Aorta (tissue), 5 donors: ENCODE measurements at places on chromosomes 2 and 18. TPM values are rescaled to one million over a fixed set of nuclear protein-coding genes. Genes with fewer than 3 reads are reported as not detected.

DNA sequence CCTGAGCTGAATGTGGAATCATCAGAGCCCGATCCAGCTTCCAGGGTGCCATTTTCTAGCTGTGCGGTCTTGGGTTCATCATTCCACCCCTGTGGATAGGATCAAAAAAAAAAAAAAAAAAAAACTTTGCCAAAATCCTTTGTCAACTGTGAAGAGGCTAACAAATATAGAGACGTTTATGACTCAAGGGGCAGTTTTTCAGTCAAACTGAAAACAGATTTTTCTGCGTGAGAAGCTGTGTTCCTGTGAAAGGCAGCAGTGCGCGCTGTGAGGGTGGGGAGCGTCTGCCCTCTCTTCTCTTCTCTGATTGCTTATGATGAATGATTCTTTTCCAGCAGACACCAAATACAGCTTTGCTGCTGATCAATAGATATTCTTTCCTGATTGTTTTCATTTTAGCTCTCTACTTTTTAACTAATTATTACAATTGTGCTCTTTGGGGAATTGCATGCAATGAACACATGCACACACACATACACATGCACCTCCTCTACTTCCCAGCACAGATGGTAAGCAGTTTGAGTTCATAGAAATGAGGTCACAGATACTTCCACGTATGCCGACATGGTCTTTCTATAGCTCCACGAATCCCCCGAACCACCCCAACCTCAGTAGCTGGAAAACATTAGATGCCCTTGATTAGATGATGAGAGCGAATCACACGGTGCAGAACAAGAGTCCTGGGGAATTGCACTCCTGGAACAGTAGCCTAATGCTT is 175.4 kb downstream of the NRP2 start:
- no peaks in the 10 kb centered on the region for H3K36me3 ChIP-seq
- H3K27me3 ChIP-seq = no peaks in the 10 kb centered on the region
- H3K4me3 ChIP-seq = no peak overlapping the region
- no peaks in the 10 kb centered on the region for H3K4me1 ChIP-seq

DNA sequence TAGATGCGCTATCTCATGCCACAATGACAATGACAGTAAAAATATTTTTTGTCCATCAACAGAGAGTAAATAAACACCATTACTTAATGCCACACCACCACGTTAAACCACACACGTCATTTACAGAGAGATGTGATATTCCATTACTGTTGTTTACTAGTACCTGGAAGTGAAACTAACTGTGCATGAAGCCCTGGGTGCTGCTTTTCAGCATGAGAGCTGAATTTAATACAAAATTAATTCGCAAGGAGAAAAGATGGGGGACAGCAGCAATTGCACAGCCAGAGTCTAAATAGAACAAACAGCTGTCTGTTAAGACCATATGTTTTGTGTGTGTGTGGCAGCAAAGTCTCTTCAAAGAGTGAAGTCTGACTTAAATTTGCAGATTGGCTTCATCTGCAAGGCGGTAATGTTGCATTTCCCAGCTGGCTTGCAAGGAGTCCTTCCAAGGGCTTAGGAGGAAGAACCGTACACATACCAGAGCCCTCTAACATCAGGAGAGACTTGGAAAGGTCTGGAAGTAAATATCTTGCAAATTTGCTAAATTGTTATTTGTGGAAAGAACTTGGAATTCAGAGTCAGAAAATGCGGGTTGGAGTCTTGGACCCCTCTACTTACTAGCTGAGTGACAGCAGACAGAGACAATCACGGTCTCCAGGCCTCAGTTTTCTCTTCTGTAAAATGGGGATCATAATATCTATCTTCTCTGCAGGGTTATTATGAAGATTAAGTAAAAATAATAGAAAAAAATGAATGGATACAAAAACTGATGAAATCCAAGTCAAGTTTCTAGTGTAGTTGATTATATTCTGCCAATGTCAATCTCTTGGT is 127.6 kb downstream of the ALPK2 start:
- DNase-seq = no peak
- no peaks in the 10 kb centered on the region for H3K27me3 ChIP-seq
- no peaks in the 10 kb centered on the region for H3K4me1 ChIP-seq

DNA sequence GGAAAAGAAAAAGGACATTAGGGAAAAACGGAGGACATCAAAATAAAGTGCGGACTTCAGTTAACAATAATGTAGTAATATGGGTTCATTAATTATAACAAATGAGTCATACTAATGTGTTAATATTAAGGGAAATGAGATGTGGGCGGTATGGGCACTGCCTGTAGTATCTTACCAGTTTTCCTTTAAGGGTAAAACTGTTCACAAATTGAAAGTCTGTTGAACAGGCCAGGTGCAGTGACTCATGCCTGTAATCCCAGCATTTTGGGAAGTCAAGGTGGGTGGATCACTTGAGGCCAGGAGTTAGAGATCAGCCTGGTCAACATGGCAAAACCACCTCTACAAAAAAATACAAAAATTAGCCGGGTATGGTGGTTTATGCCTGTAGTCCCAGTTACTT is 56.8 kb upstream of the PMAIP1 start:
- no peak overlapping the region for H3K4me3 ChIP-seq
- no peak overlapping the region for H3K27ac ChIP-seq
- no peaks in the 10 kb centered on the region for H3K36me3 ChIP-seq
- DNase-seq = no peak

GRCh38 chr2:63078852-63079606 is 28.4 kb downstream of the OTX1 start:
- H3K27me3 ChIP-seq = peaks cover 2% of the 10 kb centered on the region
- H3K4me1 ChIP-seq = no peaks in the 10 kb centered on the region
- H3K4me3 ChIP-seq = no peak overlapping the region
- DNase-seq = no peak
- no peaks in the 10 kb centered on the region for H3K36me3 ChIP-seq

DNA sequence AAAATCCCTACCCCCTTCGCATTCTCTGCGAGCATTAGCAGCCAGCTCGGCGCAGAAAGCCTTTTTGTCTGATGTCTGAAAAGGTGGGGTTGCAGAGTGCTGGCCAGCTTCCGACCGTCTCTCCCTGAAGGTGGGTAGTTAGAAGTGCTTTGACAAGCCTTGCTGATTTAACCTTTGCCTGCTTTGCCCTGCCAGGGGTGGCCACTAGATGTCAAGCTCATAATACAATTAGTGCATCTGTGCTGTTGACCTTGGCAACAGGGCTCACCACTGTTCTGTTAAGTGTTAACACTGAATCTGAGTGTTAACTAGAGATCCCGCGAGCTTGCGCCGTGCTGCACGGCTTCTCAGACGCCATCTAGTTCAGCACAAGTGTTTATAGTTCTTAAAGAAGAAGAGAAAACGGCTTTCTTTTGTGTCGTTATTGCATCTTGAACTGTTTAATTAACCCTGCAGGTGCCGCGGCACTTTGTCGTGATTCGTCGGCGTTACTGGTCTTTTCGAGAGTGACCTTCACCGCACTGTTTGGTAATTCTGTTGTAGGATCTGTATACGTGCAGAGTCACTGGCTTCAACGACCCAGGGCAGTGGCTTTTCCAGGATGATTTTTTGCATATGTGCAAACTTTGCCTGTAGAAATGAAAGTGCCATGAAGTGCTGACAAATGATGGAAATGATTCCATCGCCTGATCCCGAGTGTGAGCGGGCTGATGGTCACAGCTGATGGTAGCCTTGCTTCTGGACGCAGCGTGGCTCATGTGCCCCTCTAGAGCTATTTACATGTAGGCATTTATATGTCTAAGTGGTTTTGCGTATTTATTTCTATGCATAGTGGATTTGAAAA is 5.5 kb downstream of the SALL3 start:
- no peaks in the 10 kb centered on the region for H3K36me3 ChIP-seq
- no peaks in the 10 kb centered on the region for H3K27me3 ChIP-seq
- H3K4me3 ChIP-seq = no peak overlapping the region
- no peak overlapping the region for H3K27ac ChIP-seq
- H3K4me1 ChIP-seq = no peaks in the 10 kb centered on the region

DNA sequence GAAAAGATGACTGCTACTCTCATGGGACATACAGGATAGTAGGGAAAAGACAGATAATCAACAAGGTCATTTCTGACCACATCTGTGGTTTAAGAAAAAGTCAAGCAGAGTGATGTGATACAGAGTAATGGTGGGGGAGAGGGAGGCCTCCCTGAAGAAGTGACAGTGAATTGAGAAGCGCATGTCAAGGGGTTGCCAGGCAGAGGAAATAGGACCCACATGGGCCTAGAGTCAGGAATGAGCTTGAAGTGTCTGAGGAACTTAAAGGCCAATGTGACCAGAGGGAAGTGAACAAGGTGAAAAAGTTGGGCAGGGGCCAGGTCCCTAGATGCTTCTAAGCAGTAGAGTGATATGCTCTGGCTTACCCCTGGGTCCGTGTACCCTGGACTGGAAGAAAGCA is 113.5 kb upstream of the PPP1CB start:
- peaks cover 13% of the 10 kb centered on the region for H3K4me1 ChIP-seq
- no peak overlapping the region for H3K4me3 ChIP-seq
- no peaks in the 10 kb centered on the region for H3K36me3 ChIP-seq
- peak; percentile 39 for DNase-seq
- H3K27me3 ChIP-seq = no peaks in the 10 kb centered on the region

DNA sequence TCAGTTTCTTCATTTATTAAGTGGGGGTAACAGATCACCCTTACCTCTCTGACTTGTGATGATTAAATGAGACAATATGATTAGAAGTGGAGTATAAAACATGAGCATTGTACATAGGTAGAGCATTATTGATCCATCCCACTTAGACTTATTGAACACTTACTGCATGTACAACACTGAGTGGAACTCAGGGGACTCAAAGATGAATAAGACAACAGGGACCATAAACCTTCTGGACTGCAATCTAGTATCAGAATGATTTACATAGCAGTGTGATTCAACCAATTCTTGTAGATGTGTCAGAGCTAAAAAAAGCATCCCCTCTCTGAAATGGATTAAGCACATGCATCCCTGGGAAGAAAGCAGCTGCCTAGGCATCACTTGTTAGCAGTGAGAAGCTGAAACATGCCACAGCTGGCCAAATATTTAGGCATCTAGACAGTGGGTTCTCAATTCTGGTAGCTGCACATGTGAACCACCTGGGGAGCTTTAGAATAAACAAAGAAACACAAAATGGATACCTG is 111.5 kb downstream of the CYRIA start:
- H3K27me3 ChIP-seq = no peaks in the 10 kb centered on the region
- DNase-seq = no peak
- no peaks in the 10 kb centered on the region for H3K4me1 ChIP-seq
- H3K4me3 ChIP-seq = no peak overlapping the region

PRKRA gene
- total RNA-seq = 69.9 TPM
